ENCODE measurements at places on chromosomes 3 and 15.

DNA sequence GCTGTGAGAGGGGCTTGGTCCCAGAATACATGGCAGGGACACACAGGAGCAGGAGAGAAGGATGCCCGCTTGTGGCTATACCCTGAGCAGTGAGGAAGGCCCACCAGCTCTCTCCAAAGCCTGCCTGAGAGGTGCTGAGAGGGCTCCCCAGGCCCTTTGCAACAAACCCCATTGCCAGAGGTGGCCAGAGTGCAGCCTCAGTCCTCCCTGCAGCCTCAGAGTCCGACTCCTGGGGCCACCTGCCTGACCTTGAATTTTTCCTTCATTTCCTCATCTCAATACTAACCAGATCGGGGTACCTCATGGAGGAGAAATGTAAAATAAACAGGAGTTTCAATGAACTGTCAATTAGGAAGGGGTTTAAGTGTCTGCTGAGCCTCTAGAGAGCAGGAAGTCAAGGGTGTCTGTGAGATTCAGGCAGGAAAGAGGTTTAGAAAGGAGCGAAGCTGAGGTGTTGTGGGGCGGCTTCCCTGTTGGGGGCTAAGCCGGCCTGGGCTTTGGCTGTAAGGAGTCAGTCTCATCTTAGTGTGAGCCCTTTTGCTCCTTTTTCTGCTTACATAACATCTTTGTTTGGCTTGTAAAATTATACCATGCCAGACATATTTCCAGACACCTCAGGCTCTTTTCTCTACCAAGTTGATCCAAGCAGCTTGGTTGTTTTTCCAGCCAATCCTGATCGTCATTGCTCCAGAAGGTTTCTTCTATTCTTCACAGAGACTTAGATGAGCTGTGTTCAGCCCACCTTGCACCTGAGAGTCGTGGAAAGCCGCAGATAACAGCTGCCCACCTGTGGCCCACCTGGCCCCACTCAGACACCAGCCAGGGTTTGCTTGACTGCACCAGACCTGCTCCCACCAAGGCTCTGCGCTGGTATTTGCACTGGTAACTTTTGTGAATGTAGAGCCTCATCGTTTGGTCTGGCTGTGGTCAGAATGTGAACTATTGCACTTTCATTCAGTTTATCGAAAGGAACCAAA, 36.7 kb downstream of the CMTM7 start:
- no peak for DNase-seq

- DNase-seq: no peak
Observed at GRCh38 chr15:70604666-70605315, 158.6 kb downstream of the UACA start.

GRCh38 chr3:126137490-126138130, 42.8 kb downstream of the ALDH1L1 start:
- no peak for DNase-seq

- peak; percentile 29 for DNase-seq
Observed at GRCh38 chr15:22887157-22887951, 48.9 kb downstream of the NIPA2 start.

All from muscle of back (tissue), 13 donors.